ENCODE measurements at places on chromosomes 7 and 10.

DNA sequence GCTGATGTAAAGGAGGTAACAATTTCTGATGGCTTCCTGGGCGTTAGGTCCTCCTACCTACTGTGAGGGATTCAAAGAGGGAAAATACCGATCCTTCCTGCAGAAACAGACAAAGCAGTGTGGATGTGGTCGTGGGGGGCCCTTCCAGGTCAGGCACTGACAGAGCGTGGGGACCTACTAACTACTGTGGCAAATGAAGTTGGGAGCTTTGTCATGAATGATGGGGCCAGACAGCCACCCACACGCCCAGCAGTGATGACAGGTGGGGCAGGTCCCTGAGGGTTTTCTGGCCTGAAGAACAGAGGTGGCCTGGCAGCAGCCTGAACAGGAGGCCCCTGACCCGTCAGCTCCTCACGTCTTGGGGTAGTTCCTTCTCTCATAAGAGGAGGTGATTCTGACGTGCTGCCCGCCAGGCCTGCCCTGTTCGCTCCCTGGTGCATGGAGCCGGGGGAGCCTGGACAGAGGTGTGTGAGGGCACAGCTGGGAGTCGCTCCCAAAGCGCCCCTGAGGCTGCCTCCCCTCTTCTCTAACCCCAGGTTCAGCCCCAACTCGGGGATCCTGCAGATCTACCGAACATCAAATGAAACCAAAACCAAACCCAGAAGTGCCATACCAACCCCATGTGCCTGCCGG is 4.2 kb downstream of the ATP6V0E2 start:
- DNase-seq = no peak

- DNase-seq = no peak
Observed at GRCh38 chr7:152984421-152984820, 224.9 kb downstream of the ACTR3B start.

GRCh38 chr10:125531465-125531864 is 151.5 kb downstream of the TEX36 start:
- DNase-seq = no peak

GRCh38 chr10:14433147-14433546 is 102.4 kb upstream of the FRMD4A start:
- no peak for DNase-seq

DNA sequence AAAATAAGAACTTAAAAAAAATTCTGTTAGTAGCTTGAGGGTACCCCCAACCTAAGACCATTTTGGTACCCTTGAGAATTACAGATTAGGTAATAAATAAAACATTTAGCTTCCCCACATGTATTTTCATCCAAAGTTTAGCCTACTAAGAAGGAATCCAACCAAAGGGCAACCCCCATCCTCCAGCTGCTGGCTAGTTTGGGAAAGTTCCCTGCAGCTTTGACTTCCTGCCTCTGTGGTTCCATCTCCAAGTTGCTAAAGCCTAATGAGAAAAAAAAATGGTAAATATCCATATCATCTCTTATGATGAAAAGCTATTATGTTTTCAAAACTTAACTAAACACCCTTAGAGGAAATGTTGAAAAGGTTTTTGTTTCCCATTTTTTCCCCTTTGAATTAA is 547.2 kb downstream of the ANKRD7 start:
- DNase-seq = no peak

GRCh38 chr10:310371-310770 is 175.1 kb downstream of the ZMYND11 start:
- no peak for DNase-seq

- no peak for DNase-seq
Observed at GRCh38 chr10:79984851-79985250, 35.9 kb upstream of the SFTPD start.
